ENCODE measurements at places on chromosomes 7 and 10.

DNA sequence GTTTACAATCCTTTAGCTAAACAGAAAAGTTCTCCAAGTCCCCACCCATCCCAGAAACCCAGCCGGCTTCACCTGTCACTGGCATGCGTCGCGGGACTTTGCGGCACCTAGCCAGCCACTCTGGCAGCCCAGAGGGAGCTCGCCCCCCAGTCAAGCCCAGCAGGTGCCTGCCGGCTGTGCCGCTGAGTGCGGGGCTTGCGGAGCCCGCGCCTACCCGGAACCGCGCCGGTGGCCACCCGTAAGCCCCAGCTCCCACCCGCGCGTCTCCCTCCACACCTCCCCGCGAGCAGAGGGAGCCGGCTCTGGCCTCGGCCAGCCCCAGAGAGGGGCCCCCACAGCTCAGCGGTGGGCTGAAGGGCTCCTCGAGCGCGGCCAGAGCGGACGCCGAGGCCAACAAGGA is 446.1 kb downstream of the GRM8 start:
- no peak for DNase-seq

- DNase-seq: no peak
These were observed 5.4 kb downstream of the WDR86 start for GRCh38 chr7:151404216-151405011.

GRCh38 chr7:102204212-102204611 is 82.5 kb upstream of the SH2B2 start:
- DNase-seq: no peak

GRCh38 chr7:953547-954327 is 743 bp downstream of the ADAP1 start:
- no peak for DNase-seq

- DNase-seq: no peak
These were observed 297.2 kb upstream of the ZNF32 start for GRCh38 chr10:43945908-43946307.

- no peak for DNase-seq
These were observed 622.4 kb downstream of the NRG3 start for GRCh38 chr10:82497439-82497838.

- no peak for DNase-seq
These were observed 59.2 kb upstream of the GPR26 start for GRCh38 chr10:123606955-123607354.

DNA sequence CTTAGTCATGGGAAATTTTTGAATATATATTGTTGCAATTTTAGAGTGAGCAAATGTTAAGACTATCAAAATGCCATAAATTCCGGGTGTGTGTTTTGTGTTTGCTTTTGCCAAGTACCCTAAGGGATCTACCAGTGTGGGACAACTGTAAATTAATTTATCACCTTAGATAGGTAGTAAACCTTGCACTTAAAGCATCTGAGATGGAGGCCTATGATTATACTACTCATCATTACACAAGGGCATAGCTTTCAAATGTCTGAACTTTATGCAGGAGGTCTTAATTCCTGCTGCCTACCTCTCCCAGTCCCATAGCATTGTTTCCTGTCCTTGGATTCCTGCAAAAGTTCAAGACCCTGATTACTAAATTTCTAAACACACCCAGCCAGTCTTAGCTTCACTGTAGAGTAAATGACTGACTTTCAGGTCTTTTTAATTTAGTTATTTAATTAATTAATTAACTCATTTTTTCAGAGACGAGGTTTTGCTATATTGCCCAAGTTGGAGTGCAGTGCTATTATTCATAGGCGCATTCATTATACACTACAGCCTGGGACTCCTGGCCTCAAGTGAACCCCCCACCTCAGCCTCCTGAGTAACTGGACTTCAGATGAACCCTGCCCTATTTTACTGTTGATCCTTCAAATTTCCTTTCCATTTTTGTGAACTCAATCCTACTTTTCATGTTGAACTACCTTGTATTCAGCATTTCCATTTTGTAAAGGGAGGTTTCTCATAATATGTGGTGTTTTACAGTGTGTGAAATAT is 47.0 kb downstream of the THSD7A start:
- no peak for DNase-seq

DNA sequence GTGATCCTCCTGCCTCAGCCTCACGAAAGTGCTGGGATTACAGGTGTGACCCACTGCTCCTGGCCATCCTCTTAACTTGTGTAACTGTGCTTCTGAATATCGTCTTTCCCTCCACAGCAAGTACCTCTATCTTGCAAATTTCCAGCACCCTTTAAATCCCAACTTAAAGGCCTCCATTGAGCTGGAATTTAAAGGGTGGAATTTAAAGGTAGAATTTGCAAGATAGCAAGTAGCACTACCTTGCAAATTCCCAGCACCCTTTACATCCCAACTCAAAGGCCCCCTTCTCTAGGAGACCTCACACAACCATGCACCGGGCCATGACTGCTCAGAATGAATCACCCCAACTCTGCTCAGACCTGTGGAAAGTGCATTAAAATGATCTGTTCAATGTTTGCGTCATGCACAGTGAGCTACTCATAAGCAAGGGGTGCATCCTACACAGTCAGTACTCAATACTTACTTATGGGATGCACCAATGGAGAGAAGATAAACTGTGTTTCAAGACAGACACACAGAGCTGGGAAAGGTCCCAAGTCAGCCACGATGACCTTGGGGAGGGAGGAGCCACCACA is 17.8 kb upstream of the SDK1 start:
- DNase-seq: no peak

GRCh38 chr10:88995156-88995876 is 4.7 kb downstream of the FAS start:
- DNase-seq: no peak

- no peak for DNase-seq
These were observed 730.4 kb downstream of the PHTF2 start for GRCh38 chr7:78528964-78529363.

DNA sequence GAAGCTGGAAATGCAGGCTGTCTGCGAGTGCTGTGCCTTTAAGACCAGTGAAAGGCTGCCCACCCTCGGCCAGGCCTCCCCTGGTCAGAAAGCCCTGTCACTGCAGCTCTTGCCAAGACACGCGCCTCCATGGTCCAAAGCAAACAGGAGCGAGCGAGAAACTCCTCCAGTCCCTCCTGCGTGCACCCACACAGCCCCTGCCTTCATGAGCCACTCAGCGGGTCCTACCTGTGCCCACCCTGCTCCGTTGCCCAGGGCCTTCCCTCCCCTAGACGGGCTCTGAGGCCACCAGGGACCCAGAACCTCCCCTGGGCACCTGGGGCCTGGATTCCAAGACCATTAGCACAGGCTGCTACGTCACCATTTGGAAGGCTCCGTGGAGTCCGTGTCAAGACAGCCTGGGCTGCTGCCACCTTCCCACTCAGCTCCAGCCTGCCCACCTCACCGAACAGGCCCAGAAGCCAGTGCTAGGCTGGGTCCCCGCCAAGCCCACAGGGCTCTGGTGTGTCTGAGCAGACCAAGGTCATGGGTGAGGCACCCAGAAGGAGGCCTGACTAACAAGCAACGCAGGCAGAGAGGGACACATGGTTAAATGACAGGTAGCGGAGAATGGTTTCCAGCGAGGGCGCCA is 144.5 kb downstream of the NEURL1 start:
- no peak for DNase-seq

DNA sequence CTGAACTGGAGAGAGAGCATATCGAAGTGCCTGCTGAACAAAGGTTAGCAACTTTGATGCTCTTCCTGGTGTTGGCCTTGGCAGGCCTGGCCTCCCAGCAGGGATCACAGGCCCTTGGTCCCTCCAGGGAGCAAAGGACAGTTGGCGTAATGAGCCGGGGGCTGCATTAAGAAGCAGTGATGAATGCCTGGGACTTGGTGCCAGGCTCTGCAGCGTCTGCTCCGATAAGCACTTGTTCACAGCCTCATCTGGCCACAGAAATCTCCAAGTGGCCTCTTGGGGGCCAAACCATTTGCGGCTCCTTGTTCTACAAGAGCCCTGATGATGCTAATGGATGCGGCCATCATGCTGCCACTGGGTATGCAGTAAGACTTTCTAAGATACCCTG is 31.8 kb downstream of the CRHR2 start:
- DNase-seq: no peak

- no peak for DNase-seq
These were observed 66.0 kb downstream of the CALD1 start for GRCh38 chr7:134845461-134845860.

DNA sequence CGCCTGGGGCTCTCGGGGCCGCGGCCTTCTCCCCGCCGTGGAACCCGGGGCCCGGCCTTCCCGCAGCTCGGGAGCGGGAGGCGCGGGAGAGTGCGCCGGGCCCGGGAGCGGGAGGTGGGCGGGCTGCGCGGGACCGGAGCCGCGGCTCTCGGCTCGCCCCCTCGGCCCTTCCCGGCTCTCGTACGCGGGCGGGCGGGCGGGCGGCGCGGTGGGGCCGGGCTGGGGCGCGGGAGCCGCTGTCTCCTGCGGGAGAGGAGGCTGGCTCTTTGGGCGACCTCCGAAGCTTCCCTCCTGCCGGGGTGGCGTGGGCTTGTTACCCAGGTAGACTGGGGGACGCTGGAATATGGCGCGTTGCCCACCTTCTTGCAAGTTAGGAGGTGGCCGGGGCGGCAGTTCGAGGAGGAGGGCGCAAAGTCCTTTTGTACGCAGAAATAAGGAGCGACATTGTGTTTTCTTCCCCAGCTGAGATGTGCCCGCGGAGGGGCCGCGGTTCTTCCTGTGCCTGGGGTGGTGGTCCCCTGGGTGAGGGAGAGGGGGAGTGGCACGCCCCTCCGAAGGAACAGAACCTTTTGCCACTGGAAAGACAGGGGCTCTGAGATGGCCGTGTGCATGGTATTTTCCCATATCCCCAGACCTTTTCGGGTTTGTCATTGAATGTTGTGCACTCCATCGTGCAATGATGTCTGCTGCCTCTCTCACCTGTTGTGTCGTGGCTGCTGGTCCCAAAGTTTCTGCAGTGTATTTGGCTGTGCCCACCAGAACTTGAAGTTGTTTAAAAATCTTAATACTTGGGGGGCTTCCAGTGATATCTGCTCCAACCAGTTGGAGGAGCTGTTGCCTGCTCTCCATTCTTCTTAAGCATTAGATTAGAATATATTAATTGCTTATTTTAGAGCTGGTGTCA is 844 bp downstream of the NRF1 start:
- DNase-seq: no peak

GRCh38 chr7:148720472-148720871 is 21.8 kb downstream of the CUL1 start:
- DNase-seq: no peak

DNA sequence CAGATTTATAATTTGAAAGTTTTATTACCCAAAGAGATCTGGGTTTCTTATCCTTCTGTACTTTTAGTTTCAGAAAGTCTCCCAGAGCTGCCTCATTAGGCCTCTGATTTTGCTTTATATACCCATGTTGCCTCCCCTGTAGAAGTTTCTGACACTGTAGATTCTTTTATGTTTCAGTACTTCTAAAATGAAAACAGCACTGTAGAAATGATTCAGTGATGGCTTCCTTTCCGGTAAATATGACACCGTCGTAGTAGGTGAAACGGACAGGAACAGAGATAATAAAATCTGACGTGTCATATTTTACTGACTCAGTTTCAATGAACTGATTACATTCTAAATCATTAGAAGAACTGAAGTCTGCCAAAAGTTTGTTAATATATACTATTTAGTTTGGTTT is 272.7 kb downstream of the TWIST1 start:
- no peak for DNase-seq

DNA sequence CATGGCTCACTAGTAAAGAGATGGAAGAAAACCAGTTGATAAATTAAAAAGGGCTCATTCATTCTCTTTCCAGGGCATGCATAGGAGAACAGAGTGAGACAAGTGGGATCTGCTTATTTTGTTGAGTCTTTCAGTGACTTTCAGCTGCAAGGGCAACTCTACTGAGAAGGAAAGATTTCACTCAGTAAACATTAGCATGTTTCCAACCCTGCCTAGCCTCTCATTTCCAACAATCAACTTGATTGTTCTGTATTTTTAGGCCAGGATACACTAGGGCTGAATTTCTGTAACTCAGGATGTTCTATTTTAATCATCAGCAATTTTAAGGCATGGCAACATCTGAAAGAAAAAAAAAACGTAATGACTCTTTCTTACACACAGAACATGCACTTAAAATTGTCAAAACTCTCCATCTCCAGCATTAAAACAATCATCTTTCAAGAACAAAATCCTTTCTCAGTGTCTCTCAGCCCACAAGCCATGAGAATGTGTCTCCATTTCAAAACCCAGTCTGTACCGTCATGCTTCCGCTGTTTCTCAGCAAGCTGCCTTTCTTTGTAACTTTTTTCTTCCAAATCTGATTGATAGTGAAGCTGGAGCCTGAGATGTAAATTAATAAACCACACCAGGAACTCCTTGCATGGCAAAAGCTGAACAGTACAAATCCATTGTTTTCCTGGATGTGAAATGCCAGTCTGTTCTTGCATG is 147.2 kb upstream of the KLF14 start:
- DNase-seq: no peak

GRCh38 chr7:48179496-48180030 is 8.3 kb downstream of the ABCA13 start:
- no peak for DNase-seq

- no peak for DNase-seq
These were observed 2.8 kb downstream of the SHH start for GRCh38 chr7:155809332-155809946.

DNA sequence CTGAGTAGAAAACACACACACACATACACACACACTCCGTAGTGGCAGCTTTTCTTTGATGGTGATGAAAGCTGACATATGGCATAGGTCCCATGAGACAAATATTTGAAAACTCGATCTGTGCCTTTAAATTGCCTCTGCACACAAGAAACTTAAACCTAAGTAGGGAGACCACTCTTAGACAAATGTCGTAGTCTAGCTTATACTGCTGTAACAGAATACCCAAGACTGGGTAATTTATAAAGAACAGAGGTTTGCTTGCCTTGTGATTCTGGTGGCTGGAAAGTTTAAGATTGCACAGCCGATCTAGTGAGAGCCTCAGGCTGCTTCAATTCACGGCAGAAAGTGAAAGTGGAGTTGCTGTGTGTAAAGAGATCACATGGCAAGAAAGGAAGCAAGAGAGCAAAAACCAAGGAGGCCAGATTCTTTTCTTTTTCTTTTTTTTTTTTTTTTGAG is 489.4 kb upstream of the SORCS1 start:
- no peak for DNase-seq

- no peak for DNase-seq
These were observed 13.1 kb upstream of the SGMS1 start for GRCh38 chr10:50636618-50637579.

Measured in esophagus squamous epithelium (tissue), 5 donors.